Heart left ventricle (tissue), 16 donors: ENCODE measurements at places on chromosomes 7 and 10. TPM values are rescaled to one million over a fixed set of nuclear protein-coding genes. Genes with fewer than 3 reads are reported as not detected.

MYH16 gene
- total RNA-seq, result not detected

FOXI2 gene
- total RNA-seq, result 0.22 TPM

WDFY4 gene
- 0.81 TPM for total RNA-seq

NEURL1 gene
- total RNA-seq, result 0.59 TPM

TRIM24 gene
- 16.8 TPM for total RNA-seq

TAS2R4 gene
- total RNA-seq, result not detected
